ENCODE measurements at places on chromosomes 3 and 15. TPM values are rescaled to one million over a fixed set of nuclear protein-coding genes. Genes with fewer than 3 reads are reported as not detected.

The GABRG3 gene
- not detected for total RNA-seq

The DAZL gene
- total RNA-seq = not detected

The SEMA3F gene
- total RNA-seq = 34.1 TPM

The DMXL2 gene
- total RNA-seq = 25.8 TPM

The SLC12A1 gene
- not detected for total RNA-seq

The UCN2 gene
- not detected for total RNA-seq

The ATP10A gene
- total RNA-seq = 19.8 TPM

The ISL2 gene
- 0.86 TPM for total RNA-seq

The SPATA12 gene
- 0.43 TPM for total RNA-seq

The HESX1 gene
- 0.52 TPM for total RNA-seq

All from mucosa of gallbladder (tissue), 1 donor.